Activated CD8-positive, alpha-beta memory T cell treated with anti-CD3 and anti-CD28 coated beads for 24 hours (primary cell): ENCODE measurements at places on chromosomes 4 and X.

DNA sequence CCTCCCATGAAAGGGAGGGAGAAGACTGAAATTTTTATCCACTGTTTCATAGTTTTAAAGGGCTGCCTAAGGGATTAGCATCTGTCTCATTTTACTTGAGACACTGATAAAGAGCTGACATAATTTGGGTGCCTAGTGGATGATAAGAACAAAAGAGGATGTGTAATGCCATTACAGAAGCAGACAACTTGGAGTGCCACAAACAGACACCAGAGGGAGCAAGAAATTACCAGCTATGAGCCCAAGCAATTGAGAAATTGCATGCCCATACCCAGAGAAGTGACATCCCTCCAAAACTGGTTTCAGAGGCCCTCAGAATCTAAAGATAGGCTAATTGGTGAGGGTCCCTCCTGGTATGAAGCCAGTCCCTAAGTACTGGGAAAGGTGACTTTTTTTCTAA lies 38.5 kb upstream of the POU3F4 start:
- no peak for DNase-seq

DNA sequence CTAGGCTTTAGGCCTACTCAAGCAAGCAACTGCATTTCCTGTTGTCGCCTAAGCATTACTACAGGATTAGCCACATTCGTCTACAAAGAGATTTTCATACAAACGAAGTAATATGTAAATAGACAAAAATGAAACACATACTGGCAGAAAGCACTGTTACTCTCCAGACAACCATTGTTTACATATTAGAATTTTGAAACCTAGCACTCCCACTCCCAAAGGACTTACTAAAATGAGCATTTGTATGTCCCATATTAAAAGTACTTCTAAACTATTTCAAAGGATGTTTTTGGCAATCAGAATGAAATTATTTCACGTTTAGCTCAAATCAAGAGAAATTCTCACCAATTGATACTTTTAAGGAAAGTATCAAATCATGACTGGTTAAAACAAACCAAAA lies 570.8 kb downstream of the PRR32 start:
- no peak for DNase-seq

DNA sequence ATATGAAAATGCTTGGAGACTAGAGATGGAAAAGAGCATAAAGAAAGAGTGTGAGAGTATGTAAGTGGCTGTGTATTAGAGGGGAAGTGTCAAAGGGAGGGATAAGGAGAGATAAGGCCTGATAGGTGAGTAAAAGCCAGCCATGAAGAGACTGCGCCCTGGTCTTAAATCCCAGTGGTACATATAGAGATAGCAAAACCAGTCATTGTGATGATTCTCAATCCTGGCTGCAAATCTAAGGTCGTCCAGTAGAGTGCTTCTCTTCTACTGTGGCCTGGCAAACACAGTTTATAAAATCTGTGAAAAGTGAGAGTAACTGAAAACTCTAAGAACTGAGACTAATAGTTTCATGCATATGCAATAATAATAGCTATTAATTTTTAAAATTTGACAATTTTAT lies 86.9 kb downstream of the MAB21L2 start:
- DNase-seq = no peak

DNA sequence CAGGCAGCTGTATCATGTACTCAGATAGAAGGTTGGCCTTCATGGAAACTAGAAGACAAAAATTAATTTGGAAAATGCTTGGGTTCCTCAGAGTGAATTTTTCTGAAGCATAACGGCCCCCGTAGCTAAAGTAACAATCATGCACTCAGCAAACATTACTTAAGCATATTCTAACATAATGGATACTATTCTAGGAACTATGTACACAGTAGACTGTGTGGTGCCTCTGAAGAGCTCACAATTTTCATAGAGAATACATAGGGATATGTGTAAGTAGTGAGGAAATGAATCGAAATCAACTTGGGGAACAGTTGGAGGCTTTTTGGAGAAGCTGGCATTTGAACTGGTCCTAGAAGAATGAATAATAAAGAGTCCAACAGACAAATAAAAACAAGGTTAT lies 1045.0 kb downstream of the GLUD2 start:
- DNase-seq = no peak

DNA sequence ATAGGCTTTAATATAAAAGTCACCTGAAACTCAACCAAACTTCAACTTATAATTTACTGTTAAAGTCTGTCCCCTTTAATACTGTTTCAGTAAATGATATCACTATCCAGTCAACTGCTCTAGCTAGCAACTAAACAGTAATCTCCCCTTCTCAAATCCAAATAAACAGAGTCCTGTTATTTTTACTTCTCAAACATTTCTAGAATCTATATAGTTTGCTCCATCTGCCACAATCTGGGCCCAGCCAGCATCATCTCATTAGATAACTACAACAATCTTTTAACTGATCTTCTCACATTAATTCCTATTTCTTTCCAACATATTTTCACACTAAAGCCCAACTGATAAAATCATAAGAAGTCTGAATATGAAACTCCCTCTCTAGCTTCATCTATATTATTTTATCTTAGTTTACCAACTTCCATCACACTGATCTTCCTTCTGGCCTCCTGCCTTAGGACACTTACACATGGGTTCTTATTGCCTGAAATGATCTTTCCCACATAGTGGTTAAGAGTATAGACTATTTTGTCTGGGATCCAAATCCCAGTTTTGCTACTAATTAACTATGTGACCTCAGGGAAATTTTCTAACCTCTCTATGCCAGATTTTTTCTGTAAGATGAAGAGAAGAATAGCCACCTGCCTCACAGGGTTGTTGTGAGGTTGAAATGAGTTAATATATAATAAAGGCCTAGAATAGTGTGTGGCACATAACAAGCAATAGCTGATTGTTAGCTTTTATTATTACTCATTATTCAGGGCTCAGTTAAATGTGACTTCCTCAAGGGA lies 18.6 kb downstream of the TBCK start:
- no peak for DNase-seq

DNA sequence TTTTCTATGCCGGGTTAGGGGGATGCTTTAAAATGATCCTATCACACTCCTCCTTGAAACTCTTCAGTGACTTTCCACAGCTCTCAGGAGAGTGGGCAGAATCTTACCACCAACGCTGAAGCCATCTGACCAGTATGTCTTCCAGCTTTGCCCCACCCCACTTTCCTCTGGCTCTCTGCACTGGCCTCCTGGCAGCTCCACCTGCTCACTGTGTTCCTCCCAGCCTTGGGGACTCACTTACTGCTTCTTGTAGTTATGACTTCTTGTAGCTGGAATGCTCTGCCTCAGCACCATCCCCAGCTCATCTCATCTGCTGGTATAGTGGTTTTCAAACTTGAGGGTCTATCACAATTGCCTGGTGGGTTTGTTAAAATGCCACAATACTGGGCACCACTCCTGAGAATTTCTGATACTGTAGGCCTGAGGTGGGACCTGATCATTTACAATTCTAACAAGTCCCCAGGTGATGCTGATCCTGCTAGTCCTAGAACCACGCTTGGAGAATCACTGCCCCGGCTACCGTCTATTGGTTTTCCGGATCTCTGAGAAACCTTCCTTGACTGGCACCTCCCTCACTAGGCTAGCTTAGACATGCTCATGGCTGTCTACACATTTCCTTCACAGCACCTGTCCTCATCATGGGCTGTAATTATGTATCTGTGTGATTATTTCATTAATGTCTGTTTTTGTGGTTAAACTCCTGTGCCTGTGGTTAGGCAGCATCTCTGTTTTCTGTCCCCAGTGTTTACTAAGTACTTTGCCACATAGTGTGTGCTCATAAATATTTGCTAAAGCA lies 152.2 kb downstream of the MGST2 start:
- DNase-seq = no peak

DNA sequence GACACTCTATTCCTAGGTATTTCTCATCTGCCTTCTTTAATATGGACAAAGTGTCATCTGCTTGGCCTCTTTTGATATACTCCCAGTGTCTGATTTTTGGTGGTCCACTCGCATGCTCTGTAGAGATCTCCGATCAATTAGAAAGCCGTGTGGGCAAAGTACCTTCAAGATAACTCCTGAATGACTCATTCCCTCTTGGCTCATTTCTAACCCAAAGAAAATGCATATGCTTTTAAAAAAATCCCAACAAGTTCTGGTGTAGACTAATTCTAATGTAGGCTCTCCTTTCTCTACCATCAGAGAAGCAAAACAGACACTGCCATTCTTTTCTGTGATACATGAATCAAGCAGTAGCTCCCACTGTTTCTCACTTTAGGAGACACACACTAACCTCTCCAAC lies 714.9 kb upstream of the ADGRL3 start:
- DNase-seq = no peak

DNA sequence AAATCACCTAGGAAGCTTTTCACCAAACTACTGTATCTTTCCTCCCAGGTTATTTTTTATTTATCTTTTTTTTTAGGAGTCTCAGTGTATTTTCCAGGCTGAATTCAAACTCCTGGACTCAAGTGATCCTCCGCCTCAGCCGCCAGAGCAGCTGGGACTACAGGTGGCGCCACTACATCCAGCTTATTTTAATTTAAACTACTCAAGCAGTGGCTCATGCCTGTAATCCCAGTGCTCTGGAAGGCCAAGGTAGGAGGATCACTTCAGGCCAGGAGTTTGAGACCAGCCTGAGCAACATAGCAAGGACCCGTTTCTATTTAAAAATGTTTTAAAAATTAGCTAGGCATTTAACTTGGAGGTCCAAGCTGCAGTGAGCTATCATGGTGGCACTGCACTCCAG lies 37.8 kb downstream of the LEF1 start:
- no peak for DNase-seq

DNA sequence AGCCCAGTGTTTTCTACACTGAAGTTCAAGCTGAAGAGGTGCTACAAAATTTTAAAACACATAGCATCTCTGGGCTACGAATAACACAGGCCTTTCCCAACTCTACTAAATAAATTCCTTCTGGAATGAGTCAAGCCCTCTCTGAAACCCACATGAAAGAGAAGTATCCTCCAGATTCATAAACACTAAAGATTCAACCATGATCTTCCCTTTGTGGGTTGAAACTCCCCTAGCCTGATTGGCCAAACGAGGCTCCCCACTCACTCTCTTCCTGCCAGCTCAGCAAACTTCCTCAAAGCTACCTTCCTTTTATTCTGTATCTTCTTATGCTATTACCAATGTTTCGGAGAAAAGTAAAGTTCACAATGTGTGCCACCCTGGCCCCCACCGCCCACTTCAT lies 95.4 kb downstream of the NKX6-1 start:
- DNase-seq = no peak

- DNase-seq = no peak
Measured at GRCh38 chr4:161519611-161520010, 644.2 kb downstream of the FSTL5 start.
